Stimulated activated CD8-positive, alpha-beta memory T cell treated with anti-CD3 and anti-CD28 coated beads, Interleukin-4, amount 100 ng/mL, for 4 hours (primary cell): ENCODE measurements at places on chromosomes 11 and 22.

DNA sequence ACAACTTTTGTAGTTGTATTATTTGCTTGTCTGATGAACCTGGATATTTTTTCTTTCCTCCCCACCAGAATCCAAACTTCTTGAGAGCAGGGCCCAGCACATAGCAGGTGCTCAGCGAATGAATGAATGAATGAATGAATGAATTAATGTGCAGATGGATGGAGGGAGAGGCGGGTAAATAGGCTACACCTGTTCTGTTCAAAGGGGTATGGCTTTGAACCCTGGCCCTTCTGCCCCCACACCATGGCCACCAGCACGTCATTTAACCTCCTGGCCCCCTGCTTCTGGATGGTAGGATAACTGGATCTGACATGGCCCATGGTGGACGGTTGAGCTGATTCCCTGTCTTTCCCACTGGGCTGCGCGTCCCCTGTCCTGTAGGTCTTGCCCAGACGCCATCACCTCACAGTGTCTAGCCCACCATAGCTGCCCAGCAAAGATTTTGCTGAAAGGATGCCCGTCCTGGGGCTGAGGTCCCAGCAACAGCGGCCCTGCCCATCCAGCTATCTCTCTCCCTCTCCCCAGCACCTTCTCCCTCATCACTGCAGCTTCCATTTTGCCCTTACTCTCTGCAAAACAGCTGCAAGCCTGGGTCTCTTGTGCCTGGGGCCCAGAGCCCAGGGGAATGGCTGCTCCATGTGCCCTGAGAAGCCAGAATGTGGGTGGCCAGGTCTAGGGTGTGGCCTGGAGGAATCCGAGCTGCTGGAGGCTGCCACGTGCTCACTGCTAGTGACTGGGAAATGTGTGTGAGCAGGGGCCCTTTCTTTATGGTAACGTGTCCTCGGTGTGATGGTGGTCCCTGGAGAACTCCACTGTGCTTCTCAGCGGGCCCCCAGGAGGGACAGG lies 49.3 kb upstream of the LINC01488 start:
- no peak for DNase-seq

DNA sequence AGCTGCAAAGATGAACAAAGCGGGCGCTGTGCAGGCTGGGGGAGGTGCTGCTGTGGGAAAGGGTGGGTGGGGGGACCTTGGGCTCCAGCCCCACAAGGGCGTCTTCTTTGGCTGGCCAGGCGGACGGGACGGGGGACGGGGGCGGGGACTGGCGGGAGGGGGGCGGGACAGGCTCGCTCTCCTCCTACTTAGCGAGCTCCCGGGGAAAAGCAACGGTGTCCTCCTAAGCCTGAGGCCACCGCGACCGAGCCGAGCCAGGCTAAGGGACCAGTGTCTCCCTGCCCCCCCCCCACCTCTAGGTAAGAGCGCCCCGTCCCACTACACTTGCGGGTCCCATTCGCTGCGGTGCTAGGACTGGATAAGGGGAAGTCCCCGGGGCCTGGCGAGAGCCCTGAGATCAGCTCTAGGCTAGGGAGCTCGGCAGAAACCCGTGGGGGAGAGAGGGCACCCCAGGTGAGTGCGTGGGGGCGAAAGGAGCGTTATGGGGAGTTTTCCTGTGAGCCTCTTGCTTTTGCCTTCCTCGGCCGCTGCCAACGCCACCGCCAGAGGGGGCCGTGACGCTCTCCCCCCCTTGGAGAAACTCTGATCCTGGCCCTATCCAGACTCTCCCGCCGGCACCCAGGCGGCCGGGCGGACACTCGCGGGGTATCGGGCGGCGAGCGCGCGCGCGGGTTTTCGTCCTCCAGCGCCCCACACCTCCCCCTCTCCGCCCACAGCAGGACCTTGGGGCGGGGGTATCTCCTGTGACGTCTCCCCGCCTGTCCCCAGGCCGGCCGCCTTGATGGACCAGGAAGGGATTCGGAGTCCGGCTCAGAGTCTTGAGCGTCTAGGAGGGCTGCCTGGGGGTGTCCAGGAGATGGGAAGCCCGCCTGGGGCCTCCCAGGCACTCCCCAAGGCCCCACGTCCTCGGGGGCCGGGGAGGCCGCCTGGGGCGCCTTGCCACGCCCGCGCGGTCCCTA lies at the start of gene PHLDB1:
Gene PHLDB1 (plus strand): TSS at position 215 of the 959 bp plus-strand sequence. CDS start 6,222 bp downstream, outside the sequence.
- DNase-seq: no peak

GRCh38 chr11:105032495-105032894 lies 2.4 kb downstream of the CASP1 start:
- no peak for DNase-seq

DNA sequence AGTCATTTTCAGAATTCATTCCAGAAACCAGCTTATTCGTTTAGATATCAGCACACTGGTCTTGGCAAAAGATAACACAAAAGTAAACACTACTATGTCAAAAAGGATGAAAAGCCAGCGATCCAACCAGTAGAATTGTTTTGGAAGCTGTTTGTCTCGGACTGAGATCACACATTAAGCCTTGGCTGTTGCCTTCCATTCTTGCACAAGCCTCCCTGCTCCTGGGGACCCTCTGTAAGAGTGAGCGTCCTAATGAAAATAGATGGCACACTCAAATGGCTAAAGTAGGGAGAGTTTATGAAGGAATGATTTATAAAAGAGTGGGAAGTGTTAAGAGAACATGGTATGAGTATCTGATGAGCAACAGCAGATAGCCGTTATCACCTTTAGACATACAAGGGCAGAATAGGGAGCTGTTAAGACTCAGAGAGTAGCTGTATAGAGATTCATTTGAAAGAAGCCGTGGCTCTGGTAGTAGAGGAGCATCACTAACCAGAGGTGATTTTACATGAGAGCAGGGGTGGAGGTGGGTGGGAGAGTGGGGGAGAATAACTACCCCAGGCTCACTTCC lies 25.2 kb downstream of the PDE3B start:
- DNase-seq: no peak

DNA sequence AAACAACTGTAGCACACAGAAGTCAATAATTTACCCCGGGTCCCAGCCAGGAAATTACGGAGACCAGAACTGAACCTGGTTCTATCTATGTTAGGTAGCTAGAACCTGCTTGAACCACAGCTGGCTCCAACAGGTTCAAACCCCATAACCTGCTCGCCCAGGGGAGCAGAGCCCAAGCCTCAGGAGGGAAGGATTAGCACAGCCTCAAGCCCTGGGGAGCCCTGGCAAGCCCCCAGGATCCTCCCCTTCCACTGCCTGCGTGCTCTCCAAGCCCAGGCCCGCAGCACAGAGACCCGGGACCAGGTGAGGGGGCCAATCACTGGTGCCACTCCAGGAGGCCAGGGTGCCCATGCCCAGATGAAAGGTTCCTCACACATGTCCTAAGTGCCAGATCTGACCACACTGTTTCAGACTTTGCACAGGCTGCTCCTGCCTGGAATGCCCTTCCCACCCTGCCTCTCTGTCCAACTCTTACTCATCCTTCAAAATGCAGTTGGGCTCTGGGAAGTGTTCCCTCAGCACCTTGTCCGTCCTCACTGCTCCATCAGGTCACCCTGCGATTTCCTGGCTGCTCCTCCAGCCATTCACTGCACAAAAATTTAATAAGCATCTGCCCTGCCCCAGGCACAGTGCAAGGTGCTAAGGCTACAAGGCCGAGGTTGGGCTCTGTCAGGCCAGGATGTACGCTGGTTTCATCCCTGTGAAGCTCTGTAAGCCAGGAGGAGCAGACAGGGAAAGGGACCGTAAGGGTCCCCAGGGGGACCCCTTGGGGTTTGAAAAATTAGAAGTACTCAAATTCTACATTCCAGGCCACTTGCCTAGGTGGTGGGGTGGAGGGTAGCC lies 32.2 kb downstream of the ARRB1 start:
- no peak for DNase-seq

DNA sequence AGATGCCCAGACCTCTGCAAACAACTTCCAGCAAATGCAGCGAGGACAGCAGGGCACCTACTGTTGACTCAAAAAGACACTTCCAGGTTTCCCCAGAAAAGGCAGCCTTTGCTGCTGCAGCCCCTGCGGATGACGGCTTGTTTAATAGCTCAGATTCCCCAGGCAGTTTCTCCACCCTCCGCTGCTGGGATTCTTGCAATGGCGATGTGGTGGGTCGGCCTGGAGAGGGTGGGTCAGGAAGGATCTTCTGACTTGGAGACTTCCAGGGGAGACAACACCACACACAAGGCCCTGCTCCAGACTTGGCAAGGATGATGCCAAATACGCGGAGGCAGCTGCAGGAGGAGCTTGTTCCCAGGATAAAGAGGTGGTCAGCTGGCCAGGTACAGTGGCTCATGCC lies 17.9 kb upstream of the TREH start:
- no peak for DNase-seq

- DNase-seq: no peak
Observed at GRCh38 chr11:24521601-24522000, 24.7 kb downstream of the LUZP2 start.

DNA sequence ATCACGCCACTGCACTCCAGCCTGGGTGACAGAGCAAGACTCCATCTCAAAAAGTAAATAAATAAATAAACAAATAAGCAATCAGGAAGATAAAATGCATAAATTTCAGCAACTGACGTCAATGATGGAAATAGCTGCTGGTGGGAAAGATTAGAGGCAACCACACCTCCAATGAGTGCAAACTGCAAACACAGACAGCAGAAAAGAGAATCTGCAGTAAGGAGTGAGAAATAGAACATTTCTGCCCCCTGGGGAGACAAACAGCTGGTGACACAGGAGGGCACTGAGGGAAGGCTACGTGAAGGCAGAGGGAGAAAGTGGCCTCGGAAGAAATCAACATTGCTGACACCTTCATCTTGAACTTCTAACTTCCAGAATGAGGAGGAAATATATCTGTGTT lies 6.5 kb downstream of the PI4KA start:
- no peak for DNase-seq

DNA sequence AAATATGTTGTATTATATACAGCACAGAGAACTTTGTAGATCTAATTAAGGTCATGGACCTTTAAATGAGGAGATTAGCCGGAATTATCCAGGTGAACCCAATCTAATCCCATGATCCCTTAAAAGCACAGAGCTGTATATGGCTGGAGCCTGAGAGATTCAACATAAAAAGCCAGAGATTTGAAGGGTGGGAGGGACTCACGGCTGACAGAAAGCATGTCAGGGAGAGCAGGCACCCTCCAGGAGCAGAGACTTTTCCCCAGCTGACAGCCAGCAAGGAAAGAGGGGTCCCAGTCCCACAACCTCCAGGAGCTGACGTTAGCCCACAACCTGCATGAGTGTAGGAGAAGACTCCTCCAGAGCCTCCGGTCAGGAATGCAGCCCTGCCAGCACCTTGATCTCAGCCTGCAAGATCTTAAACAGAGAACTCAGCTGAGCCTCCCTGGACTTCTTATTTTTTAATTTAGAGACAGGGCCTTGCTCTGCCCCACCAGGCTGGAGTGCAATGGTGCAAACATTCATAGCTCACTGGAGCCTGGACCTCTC lies 20.0 kb upstream of the ADA2 start:
- DNase-seq: no peak

- no peak for DNase-seq
Observed at GRCh38 chr22:48567213-48567975, 1260.3 kb downstream of the BRD1 start.

DNA sequence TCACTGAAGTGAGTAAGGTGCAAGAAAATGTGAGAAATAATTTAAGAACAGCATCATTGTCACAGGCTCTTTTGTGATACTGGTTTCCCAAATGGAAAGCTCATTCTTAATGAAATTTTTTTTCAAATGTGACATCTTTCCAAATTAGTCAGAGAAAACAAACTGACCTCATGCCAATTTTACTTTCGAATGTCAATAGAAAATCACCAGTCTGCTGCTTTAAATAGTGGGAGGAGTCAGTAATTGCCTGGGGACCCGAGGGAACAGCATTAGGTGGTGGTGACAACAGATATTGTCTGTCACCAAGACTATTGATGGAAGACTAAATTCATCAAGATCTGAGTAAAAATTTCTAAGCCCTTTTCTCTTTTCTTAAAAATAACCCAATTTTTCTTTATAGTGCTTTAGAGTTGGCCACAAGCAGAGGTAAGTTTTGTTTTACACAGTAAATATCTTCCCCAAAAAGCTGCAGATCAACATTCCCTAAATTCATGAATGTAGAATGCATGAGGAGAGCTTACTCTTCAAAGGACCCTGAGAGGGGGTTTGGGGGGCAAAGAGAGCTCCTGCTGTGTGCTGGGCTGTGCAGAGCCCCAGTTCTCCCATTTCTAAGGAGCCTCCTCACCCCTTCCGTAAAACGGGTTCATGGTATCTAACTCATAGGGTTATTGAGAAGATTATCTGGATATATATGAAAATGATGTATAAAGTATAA lies 95.1 kb downstream of the PIWIL4 start:
- no peak for DNase-seq
